ENCODE measurements at places on chromosomes 11 and 22. TPM values are rescaled to one million over a fixed set of nuclear protein-coding genes. Genes with fewer than 3 reads are reported as not detected.

MRGPRX1 gene
- not detected for polyA plus RNA-seq

FGF19 gene
- polyA plus RNA-seq, result 0.08 TPM

OR5B21 gene
- polyA plus RNA-seq, result 0.06 TPM

LMO1 gene
- polyA plus RNA-seq, result not detected

TYR gene
- 0.03 TPM for polyA plus RNA-seq

ZP1 gene
- not detected for polyA plus RNA-seq

ETS1 gene
- 41.0 TPM for polyA plus RNA-seq

CRYBB2 gene
- polyA plus RNA-seq, result 0.89 TPM

AGBL2 gene
- 0.95 TPM for polyA plus RNA-seq

DLG2 gene
- 0.19 TPM for polyA plus RNA-seq

MCAT gene
- polyA plus RNA-seq, result 15.6 TPM

GDPD4 gene
- polyA plus RNA-seq, result not detected

MRGPRX3 gene
- 3.1 TPM for polyA plus RNA-seq

LRRC56 gene
- polyA plus RNA-seq, result 0.44 TPM

CDON gene
- 1.4 TPM for polyA plus RNA-seq

OR8J1 gene
- polyA plus RNA-seq, result not detected

MS4A1 gene
- 0.82 TPM for polyA plus RNA-seq

TIMM10B gene
- polyA plus RNA-seq, result 32.9 TPM

OR56A1 gene
- not detected for polyA plus RNA-seq

PNPLA3 gene
- 15.2 TPM for polyA plus RNA-seq

TCN2 gene
- polyA plus RNA-seq, result 0.88 TPM

FUT4 gene
- 0.33 TPM for polyA plus RNA-seq

CRYBB3 gene
- not detected for polyA plus RNA-seq

SCN3B gene
- 0.10 TPM for polyA plus RNA-seq

RANGAP1 gene
- 108 TPM for polyA plus RNA-seq

TECTA gene
- polyA plus RNA-seq, result 0.21 TPM

SYCE3 gene
- polyA plus RNA-seq, result 0.17 TPM

SULT4A1 gene
- polyA plus RNA-seq, result 0.33 TPM

GAL gene
- polyA plus RNA-seq, result 2.6 TPM

CACNA1I gene
- polyA plus RNA-seq, result not detected

MPPED1 gene
- polyA plus RNA-seq, result not detected

RIMBP3B gene
- polyA plus RNA-seq, result not detected

NXPE4 gene
- not detected for polyA plus RNA-seq

VPREB1 gene
- not detected for polyA plus RNA-seq

ACRV1 gene
- not detected for polyA plus RNA-seq

C11orf86 gene
- not detected for polyA plus RNA-seq

BTG4 gene
- polyA plus RNA-seq, result 0.13 TPM

LRRN4CL gene
- 0.08 TPM for polyA plus RNA-seq

THY1 gene
- polyA plus RNA-seq, result 2.4 TPM
